GM04503 (cell line): ENCODE measurements at places on chromosomes 5 and 9.

DNA sequence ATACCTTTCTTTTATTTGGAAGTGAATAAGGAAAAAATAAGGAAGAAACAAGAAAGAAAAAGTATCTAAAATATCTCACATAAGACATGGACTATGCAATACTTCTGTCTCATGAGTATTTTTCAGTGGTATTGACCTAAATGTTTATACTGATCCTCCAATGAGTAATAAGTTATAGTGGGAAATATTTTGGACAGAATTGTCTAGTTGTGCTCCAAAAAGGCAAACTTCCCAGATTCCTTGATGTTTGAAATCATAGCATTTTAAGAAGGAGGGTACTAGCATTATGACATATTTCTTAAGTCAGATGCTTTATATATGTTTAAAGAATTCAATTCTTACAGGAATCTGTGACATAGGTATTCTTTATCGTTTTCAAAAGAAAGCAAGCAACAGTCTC, 34.5 kb upstream of the BASP1 start:
- DNase-seq, result no peak

DNA sequence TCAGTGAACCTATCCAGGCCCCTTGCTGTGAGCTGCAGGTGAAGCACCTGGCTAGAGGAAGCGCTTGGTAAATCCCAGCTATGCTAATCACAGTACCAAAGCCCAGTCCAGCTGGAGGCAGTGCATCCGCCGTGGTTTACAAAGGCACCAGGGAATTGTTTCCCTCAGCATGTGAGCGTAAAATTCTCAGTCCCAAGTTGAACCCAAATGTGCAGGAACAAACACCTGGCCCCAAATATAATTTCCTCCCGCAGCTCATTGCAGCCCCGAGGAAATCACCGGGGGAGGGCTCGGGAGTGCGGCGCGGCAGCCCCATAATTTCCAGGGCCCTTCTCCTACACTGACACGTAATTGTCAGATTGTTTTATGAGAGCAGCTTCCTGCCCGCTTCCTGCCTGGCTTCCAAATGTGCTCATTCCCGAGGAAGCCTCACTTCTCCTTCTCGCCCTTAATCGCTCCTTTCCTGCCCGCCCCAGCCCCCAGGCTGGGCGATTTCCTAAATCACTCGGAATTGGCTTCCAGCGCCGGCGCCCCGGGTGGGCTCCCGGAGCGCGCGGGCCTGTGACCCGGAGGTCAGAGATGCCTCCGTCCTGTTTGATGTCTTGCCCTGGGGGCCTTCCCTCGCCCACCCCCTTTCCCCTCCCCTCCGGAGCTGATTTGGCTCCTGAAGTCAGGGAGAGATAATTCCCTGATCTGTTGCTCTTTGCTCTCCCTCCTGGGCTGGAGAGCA, 134.4 kb downstream of the FGF1 start:
- DNase-seq, result no peak

DNA sequence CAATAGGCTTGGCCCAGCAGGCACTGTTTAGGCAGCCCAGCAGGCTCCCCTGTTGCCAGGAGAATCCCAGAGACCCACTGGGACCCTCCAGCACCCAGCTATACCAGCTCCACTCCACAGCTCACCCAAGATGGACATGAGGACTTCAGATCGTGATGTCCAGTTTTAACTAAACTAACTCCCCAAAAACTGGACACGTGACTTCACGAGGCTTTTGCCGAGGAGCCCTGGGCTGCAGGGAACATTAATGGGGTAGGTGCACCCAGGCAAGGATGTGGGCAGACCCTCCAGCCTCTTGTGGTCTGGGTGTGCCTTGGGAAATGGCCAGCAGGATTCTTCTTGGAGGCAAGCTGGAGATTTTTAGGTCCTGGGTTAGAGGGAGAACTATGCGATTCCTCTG, 8.9 kb upstream of the NKD2 start:
- DNase-seq, result no peak

GRCh38 chr5:115842089-115842935, 577 bp downstream of the AP3S1 start:
- DNase-seq, result no peak

GRCh38 chr9:108579757-108580439, 275.9 kb downstream of the ACTL7B start:
- DNase-seq, result peak; percentile 48
